HepG2 (cell line): ENCODE measurements at places on chromosomes 4 and X. TPM values are rescaled to one million over a fixed set of nuclear protein-coding genes. Genes with fewer than 3 reads are reported as not detected.

GRCh38 chr4:1300466-1301455 lies 11.1 kb downstream of the MAEA start:
- H3K27ac ChIP-seq = no peak overlapping the region
- no peaks in the 10 kb centered on the region for H3K27me3 ChIP-seq
- DNase-seq = no peak
- H3K4me3 ChIP-seq = no peak overlapping the region

Gene UGT8
- 0.03 TPM in 1 of 2 replicates, not detected in the other for polyA plus RNA-seq

- H3K4me1 ChIP-seq = no peaks in the 10 kb centered on the region
- no peak overlapping the region for H3K27ac ChIP-seq
- H3K36me3 ChIP-seq = no peaks in the 10 kb centered on the region
- no peaks in the 10 kb centered on the region for H3K27me3 ChIP-seq
- no peak overlapping the region for H3K4me3 ChIP-seq
These were observed 566.3 kb upstream of the NR3C2 start for GRCh38 chr4:149008415-149009025.

- no peaks in the 10 kb centered on the region for H3K27me3 ChIP-seq
- DNase-seq = no peak
- H3K27ac ChIP-seq = no peak overlapping the region
- H3K36me3 ChIP-seq = no peaks in the 10 kb centered on the region
These were observed 266.2 kb upstream of the LDB2 start for GRCh38 chr4:17164666-17165065.

DNA sequence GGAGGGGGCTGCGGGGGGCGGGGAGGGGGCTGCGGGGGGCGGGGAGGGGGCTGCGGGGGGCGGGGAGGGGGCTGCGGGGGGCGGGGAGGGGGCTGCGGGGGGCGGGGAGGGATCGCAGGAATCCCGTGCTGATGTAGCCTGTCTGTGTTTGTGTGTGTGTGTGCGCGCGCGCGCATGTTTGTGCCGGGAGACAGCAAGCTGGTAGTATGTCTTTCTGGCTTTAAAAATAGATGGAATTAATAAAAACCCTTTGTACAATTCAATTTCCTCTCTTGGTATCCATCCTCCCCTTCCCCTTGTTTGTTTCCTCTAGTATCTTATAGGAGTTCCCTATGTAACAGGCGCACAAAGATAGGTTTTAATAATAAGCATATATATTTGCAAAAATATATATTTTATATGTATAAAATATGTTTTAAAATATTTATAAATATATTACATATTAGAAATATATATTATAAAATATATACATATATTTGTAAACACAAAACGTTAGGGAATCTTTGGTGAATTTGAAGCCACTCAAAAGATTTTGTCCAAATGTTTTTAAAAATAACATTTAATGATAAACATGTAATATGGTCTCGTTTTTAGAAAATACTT lies 782 bp downstream of the ARHGAP24 start:
- H3K27me3 ChIP-seq = peaks cover 12% of the 10 kb centered on the region; the same call in 1 of the 3 replicates
- DNase-seq = no peak
- no peak overlapping the region for H3K27ac ChIP-seq
- H3K36me3 ChIP-seq = no peaks in the 10 kb centered on the region
- H3K4me1 ChIP-seq = peaks cover 11% of the 10 kb centered on the region
- 0 out of 2 replicates have a peak overlapping the region, but pooled peaks have one; percentile 65 for H3K4me3 ChIP-seq

Gene EGFL6
- not detected in 2 replicates for polyA plus RNA-seq

DNA sequence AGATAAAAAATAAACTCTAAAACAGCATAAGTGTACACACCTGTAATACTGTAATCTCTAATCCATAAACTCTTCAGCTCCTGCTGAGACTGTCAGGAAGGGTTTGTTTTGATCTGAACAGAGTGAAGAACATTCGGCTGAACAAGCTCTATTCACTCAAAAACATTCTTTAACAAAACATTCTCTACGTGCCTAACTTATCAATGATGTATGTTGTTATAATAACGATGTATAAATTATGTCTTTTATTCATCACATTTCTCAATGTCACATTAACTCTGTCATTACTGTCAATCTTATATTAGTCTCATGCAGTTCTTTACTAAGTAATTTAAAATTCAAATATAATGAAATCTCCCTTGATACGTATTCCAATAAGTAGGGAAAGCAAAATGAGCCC lies 280.6 kb downstream of the FSTL5 start:
- H3K4me3 ChIP-seq = no peak overlapping the region
- no peak overlapping the region for H3K27ac ChIP-seq
- no peak for DNase-seq
- no peaks in the 10 kb centered on the region for H3K27me3 ChIP-seq

Gene SYP
- polyA plus RNA-seq = 2.0 and 4.4 TPM in 2 replicates

Gene CT45A5
- polyA plus RNA-seq = not detected in 2 replicates

DNA sequence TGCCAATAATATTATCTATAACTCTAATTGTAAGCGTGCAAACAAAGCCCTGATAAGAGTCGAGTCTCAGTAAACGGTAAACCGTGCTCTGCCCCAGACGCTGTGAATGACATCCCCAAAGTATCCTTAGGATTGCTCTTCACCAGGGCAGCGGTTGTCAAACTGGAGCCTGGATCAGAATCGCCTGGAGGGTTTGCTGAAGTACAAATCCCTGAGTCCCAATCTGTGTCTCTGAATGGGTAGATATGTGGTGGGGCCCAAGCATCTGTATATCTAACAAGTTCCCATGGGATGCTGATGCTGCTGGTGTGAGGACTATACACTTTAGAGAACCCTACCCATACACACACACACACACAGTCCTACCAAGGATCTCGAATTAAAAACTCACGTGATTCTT lies 813 bp upstream of the APBB2 start:
- H3K4me1 ChIP-seq = peaks cover 35% of the 10 kb centered on the region
- no peak overlapping the region for H3K27ac ChIP-seq
- peaks cover 5% of the 10 kb centered on the region for H3K27me3 ChIP-seq
- H3K4me3 ChIP-seq = peak overlapping the region; percentile 93

DNA sequence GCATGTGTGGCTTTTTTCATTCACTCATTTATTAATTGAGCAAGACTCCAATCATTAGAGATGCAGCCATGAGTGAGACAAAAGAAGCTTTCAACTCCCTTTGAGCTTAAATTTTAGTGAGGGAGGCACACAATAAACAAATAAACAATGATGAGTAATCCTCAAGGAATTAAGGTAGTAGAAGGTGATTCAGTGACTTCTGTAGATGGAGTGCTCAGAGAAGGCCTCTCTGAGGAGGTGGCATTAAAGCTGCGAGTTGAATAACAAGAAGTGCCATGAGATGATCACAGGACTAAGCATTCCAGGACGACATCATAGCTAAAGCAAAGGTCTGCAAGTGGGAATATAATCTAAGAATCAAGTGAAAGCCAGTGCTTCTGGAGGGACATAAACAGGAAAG lies 77.6 kb downstream of the NWD2 start:
- no peak overlapping the region for H3K4me3 ChIP-seq
- H3K27me3 ChIP-seq = no peaks in the 10 kb centered on the region
- no peak for DNase-seq
- peaks cover 50% of the 10 kb centered on the region for H3K4me1 ChIP-seq
- H3K36me3 ChIP-seq = no peaks in the 10 kb centered on the region
- no peak overlapping the region for H3K27ac ChIP-seq

Gene KCND1
- polyA plus RNA-seq = 0.30 and 1.1 TPM in 2 replicates

DNA sequence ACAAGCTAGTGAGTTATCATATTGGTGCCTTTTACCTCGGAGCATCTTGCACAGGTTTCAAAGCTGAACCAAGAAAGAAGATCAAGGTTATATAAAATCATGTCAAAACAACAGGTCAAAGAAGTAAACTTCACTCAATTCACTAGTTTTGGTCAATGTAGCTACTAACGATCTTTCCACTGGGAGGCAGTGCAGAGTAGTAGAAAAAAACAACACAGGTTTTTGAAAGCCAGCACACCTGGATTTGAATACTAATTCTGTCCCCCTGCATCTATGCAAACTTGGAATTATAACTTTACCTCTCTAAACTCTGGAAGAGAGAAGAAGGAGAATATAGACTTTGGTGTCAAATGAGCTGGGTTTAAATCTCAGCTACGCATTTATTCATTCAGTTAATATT lies 266.1 kb downstream of the GRIA3 start:
- no peaks in the 10 kb centered on the region for H3K27me3 ChIP-seq
- no peak overlapping the region for H3K27ac ChIP-seq
- H3K36me3 ChIP-seq = no peaks in the 10 kb centered on the region

DNA sequence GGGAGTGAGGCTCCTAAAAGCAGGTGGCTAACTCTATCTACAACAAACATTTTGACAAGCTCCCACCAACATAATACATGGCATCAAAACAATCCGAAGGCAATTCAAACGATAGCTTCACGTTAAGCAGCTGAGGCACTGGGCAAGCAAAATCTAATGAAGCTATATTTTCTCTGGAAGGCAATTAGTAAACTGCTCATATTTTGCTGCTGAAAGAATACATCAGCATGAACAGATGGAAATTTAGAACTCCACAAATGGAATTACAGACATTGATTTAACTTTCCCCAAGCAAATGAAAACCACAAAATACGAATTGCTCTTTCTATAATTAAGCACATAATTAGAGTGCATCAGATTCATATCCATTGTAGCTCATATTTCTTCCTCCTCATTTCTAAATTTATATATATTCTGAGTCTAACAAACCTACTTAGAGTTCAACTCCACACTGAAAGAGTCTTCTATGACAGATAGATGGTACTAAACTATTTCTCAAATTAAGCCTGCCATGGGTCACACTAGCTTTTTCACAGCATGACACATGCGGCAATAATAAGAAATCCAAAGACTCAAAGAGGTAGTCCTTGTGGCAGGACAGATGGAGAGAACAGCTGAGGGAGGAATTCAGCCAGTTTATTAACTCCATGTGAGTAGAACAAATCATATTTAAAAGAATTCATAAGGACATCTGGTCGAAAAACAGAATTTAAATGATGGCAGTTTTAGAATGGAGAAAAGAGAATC lies 305.4 kb downstream of the MAPK10 start:
- H3K27ac ChIP-seq = no peak overlapping the region
- H3K27me3 ChIP-seq = no peaks in the 10 kb centered on the region
- H3K4me3 ChIP-seq = no peak overlapping the region
- H3K36me3 ChIP-seq = no peaks in the 10 kb centered on the region

DNA sequence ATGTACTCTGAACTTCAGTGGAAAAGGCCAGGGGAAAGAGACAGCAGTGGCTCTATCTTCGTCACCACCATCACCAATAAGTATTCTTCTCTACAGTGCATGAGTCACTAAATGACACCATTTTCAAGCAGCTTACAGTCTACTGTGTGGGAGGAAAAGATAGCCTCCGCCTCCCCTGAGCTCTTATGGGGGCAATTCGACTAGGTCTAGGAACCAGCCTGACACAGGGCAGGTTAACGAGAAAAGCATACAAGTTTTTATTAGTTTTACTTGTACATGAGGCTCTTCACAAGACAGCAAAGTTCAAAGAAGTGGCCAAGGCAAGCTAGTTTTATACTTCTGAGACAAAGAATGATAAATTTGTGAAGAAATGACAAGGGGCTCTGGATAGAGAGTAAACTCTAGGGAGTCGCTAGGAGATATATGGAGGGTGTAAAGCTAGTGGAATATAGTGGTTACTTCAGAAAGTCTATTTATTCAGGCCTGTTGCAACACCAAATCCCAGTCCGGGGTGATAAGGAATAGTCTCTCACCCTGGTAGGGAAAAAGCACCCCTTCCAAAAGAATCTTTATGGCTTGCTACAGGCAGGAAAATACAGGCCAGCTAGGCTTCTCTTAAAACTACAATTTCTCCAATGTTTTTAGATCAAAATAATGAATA lies 49.7 kb downstream of the SCD5 start:
- H3K4me3 ChIP-seq = no peak overlapping the region; the same call in 1 of the 2 replicates
- no peaks in the 10 kb centered on the region for H3K36me3 ChIP-seq
- H3K4me1 ChIP-seq = peaks cover 68% of the 10 kb centered on the region
- H3K27ac ChIP-seq = no peak overlapping the region

GRCh38 chrX:130111220-130112154 lies 1.2 kb upstream of the ELF4 start:
- DNase-seq = no peak
- H3K27me3 ChIP-seq = no peaks in the 10 kb centered on the region
- H3K27ac ChIP-seq = no peak overlapping the region
- H3K4me1 ChIP-seq = peaks cover 16% of the 10 kb centered on the region
- no peaks in the 10 kb centered on the region for H3K36me3 ChIP-seq
- H3K4me3 ChIP-seq = peak overlapping the region; percentile 31; the same call in 1 of the 2 replicates

- no peak overlapping the region for H3K4me3 ChIP-seq
- no peak overlapping the region for H3K27ac ChIP-seq
- no peak for DNase-seq
- H3K36me3 ChIP-seq = peaks cover 3% of the 10 kb centered on the region
- H3K27me3 ChIP-seq = no peaks in the 10 kb centered on the region; the same call in 1 of the 2 replicates
- H3K4me1 ChIP-seq = no peaks in the 10 kb centered on the region
These were observed 168.6 kb downstream of the NSUN7 start for GRCh38 chr4:40918330-40918729.

GRCh38 chr4:174273930-174274329 lies 9.5 kb downstream of the FBXO8 start:
- H3K4me3 ChIP-seq = no peak overlapping the region
- H3K4me1 ChIP-seq = no peaks in the 10 kb centered on the region
- H3K27ac ChIP-seq = no peak overlapping the region
- H3K36me3 ChIP-seq = no peaks in the 10 kb centered on the region
- DNase-seq = no peak

GRCh38 chrX:130694983-130695382 lies 208.0 kb downstream of the ENOX2 start:
- H3K27me3 ChIP-seq = no peaks in the 10 kb centered on the region
- no peak overlapping the region for H3K27ac ChIP-seq
- DNase-seq = no peak
- no peaks in the 10 kb centered on the region for H3K4me1 ChIP-seq

DNA sequence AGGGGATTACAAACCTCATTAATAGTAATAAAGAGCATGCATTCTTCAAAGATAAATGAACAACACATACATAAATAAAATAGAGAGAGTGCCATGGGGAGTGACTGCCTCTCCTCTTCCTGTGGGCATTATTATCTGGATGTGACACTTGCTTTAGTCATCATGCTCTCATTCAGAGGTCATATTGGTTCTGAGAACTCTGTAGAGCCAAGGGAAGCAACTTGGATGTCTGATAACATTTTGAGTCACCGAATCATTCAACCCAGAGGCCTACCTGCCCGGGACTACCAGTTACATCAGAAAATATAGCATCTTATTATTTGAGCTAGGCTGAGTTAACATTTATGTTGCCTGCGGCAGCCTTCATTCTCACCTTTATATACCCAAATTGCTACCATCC lies 489.5 kb downstream of the STIM2 start:
- no peak overlapping the region for H3K27ac ChIP-seq
- H3K4me1 ChIP-seq = no peaks in the 10 kb centered on the region
- no peak overlapping the region for H3K4me3 ChIP-seq
- no peaks in the 10 kb centered on the region for H3K27me3 ChIP-seq

Gene LEF1
- 0.29 and 0.31 TPM in 2 replicates for polyA plus RNA-seq

- no peak overlapping the region for H3K27ac ChIP-seq
- H3K36me3 ChIP-seq = no peaks in the 10 kb centered on the region
- H3K4me1 ChIP-seq = no peaks in the 10 kb centered on the region
These were observed 33.4 kb upstream of the ENPP6 start for GRCh38 chr4:184250795-184251669.

GRCh38 chrX:101485212-101485949 lies at the start of gene ARMCX4:
Gene ARMCX4, plus strand, starts transcription at chrX:101485456. Its CDS starts 3,134 bp downstream, at chrX:101488590.
- no peak within 1 kb of the TSS for H3K4me3 ChIP-seq
- no peaks in the 10 kb centered on the region for H3K4me1 ChIP-seq
- H3K27ac ChIP-seq = no peak within 1 kb of the TSS
- DNase-seq = no peak
- no peaks in the 10 kb centered on the region for H3K27me3 ChIP-seq
